CD4-positive, alpha-beta T cell treated with Interleukin-15 for 4 hours (primary cell): ENCODE measurements at places on chromosomes 1 and 21.

DNA sequence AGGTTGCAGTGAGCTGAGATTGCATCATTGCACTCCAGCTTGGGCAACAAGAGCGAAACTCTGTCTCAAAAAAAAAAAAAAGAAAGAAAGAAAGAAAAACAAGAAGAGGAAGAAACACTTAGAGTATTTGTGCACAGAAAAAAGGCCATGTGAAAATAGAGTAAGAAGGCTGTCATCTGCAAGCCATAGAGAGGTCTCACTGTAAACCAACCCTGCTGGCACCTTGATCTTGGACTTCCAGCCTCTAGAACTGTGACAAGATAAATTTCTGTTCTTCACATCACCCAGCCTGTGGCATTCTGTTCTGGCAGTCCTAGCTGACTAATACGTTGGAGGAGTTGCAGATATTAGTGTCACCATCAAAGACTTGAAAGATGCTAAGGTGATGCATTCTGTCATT is 12.1 kb upstream of the ZDHHC18 start:
- DNase-seq, result no peak

DNA sequence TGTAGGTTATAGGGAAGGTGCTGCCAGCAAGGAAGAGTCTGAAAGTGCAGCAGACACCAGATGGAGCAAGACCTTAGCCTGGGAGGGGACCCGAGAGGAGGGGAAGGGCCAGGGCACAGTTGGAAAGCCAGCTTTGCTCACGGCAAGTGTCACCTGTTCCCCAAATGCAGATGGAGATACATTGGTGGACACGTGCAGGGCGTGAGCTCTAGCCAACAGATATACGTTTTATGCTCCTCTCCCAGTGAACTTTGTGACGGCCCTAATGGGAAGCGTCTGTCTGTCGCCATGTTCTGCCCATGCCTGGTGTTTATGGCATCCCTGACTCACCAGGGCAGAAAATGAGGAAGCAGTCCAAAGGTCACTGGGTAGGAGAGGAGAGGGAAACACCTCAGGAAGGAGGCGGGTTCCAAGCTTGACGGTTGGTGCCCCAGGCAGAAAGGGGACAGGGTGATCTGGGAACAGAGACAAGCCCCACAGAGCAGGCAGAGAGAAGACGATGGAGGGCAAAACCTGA is 7.6 kb downstream of the GPA33 start:
- no peak for DNase-seq

DNA sequence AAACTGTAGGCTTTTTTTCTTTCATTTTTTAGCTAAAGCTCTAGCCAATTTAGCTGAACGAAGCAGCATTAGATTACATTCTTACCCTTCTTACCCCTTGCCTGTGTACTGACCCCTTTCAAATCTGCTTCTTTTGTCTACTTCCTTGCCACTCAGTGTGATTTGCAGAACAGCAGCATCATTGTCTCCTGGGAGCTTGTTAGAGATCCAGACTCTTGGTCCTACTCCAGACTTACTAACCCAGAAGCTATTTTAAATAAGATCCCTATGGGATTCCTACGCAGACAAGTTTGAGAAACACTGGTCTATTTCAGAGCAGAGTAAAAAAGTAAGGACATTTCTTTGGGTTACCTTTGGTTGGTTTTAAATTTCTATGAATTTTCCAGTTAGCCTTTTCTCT is 13.8 kb downstream of the LRRC39 start:
- no peak for DNase-seq

DNA sequence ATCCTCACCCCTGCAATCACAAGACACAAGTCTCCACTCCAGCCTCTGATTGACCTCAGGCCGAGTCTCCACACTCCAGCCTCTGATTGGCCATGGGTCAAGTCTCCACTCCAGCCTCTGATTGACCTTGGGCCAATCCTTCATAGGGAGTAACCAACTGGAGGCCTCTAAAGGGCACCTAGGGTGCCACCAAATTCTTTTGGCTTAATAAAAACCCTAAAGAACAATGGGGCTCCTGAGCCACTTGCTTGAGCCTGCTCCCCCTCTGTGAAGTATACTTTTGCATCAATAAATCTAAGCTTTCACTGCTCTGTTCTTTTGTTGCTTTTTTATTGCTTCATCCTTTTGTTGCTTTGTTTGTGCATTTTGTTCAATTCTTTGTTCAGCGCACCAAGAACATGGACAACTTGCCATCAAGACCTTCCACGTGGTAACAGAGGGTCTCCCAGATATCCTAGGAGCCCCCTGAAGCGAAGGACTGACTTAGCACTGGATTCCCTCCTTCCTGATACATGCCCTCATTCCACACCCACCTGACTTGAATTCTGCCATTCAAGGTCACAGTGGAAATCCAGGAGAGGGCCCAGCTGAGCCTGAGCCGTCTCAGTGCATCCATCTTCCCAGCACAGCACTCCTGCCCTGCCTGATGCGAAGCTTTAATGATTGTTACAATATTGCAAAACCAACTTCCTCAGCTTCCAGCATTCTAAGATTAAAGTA is 152.9 kb downstream of the NPHP4 start:
- no peak for DNase-seq

DNA sequence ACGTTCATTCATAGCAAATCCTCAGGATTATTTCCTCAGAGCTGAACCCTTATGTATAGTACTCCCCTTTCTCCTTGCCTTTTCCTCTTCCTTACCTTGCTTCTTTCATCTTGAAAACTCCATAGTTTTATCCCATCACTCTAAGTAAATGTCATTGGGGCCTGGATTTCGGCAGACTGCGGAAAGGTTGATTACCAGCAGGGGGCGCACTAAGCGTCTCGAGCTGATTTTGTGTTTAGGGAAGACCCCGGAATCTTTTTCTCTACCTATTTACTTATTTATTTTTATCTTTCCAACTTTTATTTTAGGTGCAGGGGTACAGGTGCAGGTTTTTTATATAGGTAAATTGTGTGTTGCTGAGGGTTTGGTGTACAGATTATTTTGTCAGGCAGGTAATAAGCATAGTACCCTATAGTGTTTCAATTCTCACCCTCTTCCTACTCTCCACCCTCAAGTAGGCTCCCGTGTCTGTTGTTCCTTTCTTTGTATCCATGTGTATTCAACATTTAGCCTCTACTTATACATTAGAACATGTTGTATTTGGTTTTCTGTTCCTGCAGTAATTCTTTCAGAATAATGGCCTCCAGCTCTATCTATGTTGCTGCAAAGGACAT is 11.4 kb upstream of the MTARC1 start:
- DNase-seq, result peak; percentile 16

- DNase-seq, result no peak
These were observed 15.0 kb downstream of the CRNN start for GRCh38 chr1:152398812-152399698.

DNA sequence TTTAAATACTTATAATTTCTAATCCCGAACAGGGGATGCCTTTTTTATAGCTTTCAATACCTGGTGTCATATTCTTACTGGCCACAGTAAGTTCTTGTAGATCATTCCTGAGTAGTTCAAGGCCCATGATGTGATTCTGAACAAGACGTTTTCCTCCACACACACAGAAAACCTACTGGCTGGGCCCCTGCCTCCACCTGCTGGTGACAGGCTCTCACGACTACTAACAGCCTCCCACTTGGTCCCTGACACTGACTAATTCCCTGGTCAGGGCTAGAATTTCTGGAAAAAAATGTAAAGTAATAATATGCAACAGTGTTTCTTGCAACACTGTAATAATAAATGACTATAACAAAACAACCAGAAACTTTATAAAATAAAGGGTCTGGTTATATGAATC is 50.4 kb upstream of the RIPK4 start:
- DNase-seq, result peak; percentile 5

GRCh38 chr1:29649189-29650040 is 413.1 kb downstream of the PTPRU start:
- no peak for DNase-seq

- no peak for DNase-seq
These were observed 224.5 kb upstream of the SNX7 start for GRCh38 chr1:98437011-98437410.

- DNase-seq, result no peak
These were observed 116.3 kb downstream of the GLUL start for GRCh38 chr1:182275271-182275670.

- no peak for DNase-seq
These were observed 9.3 kb upstream of the ST6GALNAC5 start for GRCh38 chr1:76857973-76858372.

GRCh38 chr1:117147856-117148588 is 26.5 kb upstream of the TRIM45 start:
- no peak for DNase-seq

DNA sequence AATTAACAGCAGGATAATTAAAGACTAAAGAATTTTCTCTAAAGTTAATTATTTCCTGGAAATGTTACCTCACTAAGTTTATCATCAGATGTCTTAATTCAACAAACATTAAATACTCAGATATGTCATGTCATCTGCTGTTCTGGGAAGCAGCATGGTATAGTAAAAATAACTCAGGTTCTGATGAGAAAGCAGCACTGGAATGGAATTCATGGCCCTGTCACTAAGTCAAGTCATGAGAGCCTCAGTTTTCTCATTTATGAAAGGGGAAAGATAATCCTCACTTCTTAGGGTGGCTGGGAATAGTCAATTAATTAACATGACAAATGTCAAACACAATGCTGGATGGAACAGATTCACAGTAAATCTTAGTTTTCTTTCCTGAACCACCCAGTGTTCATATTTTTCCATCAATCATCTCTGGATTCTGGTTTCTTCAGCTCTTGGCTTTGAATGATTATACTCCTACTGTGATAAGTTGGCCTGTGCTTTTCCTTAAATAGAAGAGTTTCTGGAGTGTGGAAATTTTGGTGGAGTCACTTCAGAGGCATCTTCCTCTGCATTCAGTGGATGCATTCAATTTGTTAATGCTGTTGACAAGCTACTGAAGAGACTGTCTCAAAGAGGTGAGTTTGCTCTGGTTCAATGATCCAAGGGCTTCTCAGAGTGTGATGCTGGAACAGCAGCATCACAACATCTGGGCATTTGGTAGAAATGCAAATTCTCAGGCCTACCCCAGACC is 319.4 kb downstream of the KCNH1 start:
- DNase-seq, result no peak

GRCh38 chr1:96445302-96445701 is 276.3 kb upstream of the PTBP2 start:
- DNase-seq, result no peak

- DNase-seq, result no peak
These were observed 216.4 kb downstream of the MATN1 start for GRCh38 chr1:30507016-30507312.

DNA sequence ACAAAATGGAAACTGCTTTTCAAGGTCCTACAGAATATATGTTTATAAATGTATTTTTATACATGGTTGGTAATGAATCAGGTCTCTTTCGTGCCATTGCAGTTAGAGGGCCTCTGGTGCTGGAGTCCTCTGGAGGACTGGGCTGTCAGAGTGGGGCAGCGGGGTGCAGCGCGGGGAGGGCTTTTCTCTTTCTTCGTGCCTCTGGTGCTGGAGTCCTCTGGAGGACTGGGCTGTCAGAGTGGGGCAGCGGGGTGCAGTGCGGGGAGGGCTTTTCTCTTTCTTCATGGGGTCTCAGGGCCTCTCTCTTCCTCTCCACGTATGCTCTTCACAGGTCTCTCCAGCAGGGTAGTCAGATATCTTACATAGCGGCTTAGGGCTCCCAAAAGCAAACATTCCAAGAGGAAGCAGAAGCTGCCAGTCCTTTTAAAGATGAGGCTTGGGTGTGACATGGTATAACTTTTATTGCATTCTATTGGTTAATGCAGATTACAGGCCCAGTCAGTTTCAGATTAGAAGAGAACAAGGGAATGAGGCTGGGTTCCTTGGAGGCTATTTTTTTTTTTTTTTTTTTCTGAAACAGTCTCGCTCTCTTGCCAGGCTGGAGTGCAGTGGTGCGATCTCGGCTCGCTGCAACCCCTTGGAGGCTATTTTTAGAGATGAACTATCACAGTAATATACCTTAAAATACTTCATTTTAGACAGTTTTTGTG is 13.1 kb downstream of the SDCCAG8 start:
- no peak for DNase-seq

DNA sequence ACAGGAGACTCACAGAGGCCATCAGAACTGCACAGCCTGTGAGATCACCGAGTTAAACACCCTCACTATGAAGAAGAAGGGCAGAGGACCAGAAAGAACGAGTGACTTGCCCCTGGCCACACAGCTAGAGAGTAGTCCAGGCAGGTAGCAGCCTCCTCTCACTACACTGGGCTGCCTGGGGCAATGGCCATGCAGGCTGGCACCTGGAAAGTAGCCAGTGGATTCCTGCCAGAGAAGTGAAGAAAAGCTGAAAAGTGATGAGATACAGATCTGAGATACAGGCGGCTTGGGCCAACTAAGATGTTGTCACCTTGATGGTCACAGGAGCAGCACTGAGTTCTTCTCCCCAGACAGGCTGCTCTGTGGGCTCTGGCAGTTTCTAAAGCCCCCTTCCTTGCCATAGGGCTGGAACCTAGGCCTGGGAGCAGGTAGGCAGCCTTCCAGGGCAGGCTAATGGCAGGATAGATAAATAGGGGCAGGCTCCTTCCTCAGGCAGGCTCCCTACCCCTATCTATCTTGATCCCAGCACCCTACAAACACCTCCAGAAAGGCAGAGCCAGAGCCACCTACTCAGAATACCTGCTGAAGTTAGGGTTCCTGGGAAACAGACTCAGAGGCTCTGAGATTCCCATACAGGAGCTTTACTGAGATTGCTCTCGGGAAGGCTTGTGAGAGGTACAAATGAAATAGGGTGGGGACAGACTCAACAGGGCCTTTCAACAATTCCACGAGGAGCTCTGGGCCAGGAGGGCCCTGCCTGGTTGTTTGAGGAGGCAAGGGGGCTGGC is 106.3 kb downstream of the BEND5 start:
- DNase-seq, result no peak

- no peak for DNase-seq
These were observed 485.7 kb upstream of the BRINP3 start for GRCh38 chr1:190963321-190963720.

DNA sequence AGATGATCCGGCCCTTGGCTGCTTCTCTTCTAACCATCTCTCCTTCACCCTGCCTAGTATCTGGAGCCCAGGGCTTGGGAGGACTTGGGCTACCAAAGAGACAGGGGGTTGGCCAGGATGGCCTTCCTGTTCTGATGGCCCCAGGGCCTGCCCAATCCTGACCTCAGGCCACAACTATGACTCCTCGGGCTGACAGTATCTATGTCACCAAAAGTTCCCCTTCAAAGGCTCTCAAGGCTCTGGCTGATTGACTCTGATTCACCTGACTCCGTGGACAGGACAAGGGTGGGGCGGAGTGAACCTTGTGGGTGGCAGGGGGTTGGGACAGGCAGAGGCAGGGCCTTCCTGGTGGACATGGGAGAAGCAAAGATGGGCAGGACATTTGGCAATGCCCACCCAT is 12.7 kb downstream of the MEF2D start:
- peak; percentile 48 for DNase-seq

- no peak for DNase-seq
These were observed 44.6 kb upstream of the SLC30A1 start for GRCh38 chr1:211623515-211623914.

GRCh38 chr1:149846042-149846441 is 53.3 kb upstream of the BOLA1 start:
- DNase-seq, result no peak

GRCh38 chr1:230230948-230231773 is 164.1 kb downstream of the GALNT2 start:
- DNase-seq, result no peak

DNA sequence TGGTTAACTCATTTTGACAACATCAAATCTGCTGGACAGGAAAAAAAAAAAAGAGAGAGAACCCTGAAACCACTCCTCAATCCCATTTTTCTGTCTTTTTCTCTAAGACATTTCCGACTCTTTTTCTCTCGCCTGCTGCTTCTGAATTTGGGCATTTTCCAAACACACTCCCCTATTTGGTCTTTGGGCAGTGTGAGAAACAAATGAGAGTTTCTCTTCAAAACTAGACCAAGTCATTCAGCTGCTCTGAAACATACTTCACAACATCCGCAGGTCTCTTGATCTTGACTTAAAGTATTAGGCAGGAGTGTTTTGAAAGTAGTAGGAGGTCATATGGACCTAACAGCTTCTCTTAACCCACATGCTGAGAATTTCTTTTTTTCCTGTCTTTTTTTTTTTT is 364.8 kb upstream of the ESRRG start:
- DNase-seq, result no peak
